Activated T-helper 1 cell treated with anti-CD3 and anti-CD28 coated beads, Interleukin-12 subunit alpha, Interleukin-12 subunit beta, Interleukin-2, Interleukin-4 antibody, amounts not matched to agents 30 ng/mL and 10 ng/mL and 1 ng/mL, durations not matched to agents 14 hours and 24 hours and 36 hours (primary cell): ENCODE measurements at places on chromosomes 16 and 17. TPM values are rescaled to one million over a fixed set of nuclear protein-coding genes. Genes with fewer than 3 reads are reported as not detected.

PIMREG gene
- total RNA-seq: 6.8 and 8.0 TPM in 2 replicates

HOXB5 gene
- 0.10 TPM in 1 of 2 replicates, not detected in the other for total RNA-seq

- no peaks in the 10 kb centered on the region for H3K36me3 ChIP-seq
- peaks cover 3% of the 10 kb centered on the region for H3K27me3 ChIP-seq
- no peak for DNase-seq
Measured at GRCh38 chr16:49440156-49441065, 66.8 kb downstream of the C16orf78 start.

DNA sequence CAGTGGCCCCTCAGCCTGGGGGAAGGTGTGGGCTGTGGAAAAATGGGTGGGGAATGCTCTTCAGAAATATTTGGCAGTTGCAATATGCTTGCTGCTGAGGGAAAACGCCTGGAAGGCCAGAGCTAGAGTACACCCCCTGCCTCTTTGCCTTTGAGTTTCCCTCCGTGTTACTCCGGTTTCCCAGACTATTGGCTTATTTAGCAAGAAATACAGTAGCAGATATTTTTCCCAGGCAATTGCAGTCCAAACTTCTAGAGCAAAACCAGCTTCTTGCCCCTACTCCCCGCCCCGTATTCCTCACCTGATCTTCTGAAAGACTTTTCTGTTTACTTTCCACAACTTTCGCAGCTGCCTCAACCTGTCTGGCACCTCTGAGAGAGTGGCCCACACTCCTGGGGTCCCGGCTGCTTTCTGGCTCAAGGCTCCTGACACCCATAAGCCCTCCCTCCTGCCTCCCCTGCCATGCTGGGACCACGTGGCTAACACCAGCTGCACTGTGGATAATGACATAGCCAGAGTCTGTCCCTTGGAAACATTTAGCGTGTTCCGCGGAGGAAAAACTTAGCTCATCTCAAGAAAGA lies 45.8 kb upstream of the HELZ start:
- no peak overlapping the region for H3K4me3 ChIP-seq
- H3K36me3 ChIP-seq: no peaks in the 10 kb centered on the region
- peaks cover 3% of the 10 kb centered on the region for H3K4me1 ChIP-seq
- H3K27me3 ChIP-seq: peaks cover 5% of the 10 kb centered on the region
- no peak for DNase-seq

- peaks cover 39% of the 10 kb centered on the region for H3K27me3 ChIP-seq
- peaks cover 1% of the 10 kb centered on the region for H3K36me3 ChIP-seq
- H3K27ac ChIP-seq: no peak overlapping the region
- no peak overlapping the region for H3K4me3 ChIP-seq
- H3K4me1 ChIP-seq: peaks cover 6% of the 10 kb centered on the region
Measured at GRCh38 chr17:38510421-38511149, 82.3 kb downstream of the ARHGAP23 start.

- H3K27me3 ChIP-seq: no peaks in the 10 kb centered on the region
- no peak for DNase-seq
- H3K4me1 ChIP-seq: no peaks in the 10 kb centered on the region
Measured at GRCh38 chr16:64311241-64311640, 810.6 kb downstream of the CDH11 start.

GRCh38 chr17:50317121-50317520 lies 28.8 kb upstream of the XYLT2 start:
- H3K36me3 ChIP-seq: no peaks in the 10 kb centered on the region
- DNase-seq: no peak
- H3K27me3 ChIP-seq: peaks cover 7% of the 10 kb centered on the region
- H3K4me1 ChIP-seq: peaks cover 6% of the 10 kb centered on the region
- H3K27ac ChIP-seq: no peak overlapping the region

DNA sequence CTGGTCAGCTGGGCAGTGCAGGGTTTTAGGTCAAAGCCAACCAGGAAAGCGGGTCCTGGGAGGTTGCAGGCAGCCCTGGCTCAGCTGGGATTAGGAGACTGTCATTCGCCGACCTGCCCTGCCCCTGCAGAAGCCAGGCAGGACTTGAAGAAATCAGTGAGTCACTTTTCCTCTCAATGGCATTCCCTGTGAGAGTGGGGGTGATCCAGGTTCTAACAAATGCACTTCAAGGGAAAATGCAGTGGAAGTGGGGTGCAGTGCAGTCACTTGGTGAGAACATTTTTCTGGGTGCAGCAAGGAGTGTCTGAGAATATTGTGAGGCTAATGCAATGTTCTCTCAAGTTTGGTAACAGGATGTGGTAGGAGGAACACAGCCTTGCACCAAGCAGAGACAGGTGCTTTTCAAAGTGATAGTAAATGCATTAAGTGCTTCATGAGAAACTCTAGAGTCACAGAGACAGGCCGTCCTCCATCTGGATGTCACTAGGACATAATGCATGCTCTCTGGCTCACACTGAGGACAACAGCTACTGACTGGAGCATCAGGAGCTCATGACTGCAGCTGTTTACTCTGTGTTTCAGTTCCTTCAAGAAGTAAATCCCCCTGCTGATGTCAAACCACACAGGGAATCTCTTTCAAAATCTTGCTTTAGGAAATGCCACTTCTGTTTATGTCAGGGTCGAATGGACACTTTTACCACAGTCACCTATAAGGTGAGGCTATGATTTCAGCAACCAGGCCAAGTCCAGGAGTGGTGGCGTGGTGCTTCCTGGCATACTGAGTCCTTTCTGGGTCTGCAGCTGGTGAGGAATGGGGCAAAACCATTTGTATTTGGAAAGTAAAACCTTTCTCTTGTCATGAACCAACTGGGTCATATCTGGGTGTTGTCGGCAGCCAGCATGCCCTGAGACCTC lies 16.7 kb downstream of the CDK5R1 start:
- peak overlapping the region; percentile 63 for H3K4me3 ChIP-seq
- peaks cover 4% of the 10 kb centered on the region for H3K27me3 ChIP-seq
- no peaks in the 10 kb centered on the region for H3K36me3 ChIP-seq

- no peaks in the 10 kb centered on the region for H3K27me3 ChIP-seq
- H3K4me1 ChIP-seq: peaks cover 16% of the 10 kb centered on the region
- H3K27ac ChIP-seq: peak overlapping the region; percentile 37
- H3K36me3 ChIP-seq: peaks cover 33% of the 10 kb centered on the region
Measured at GRCh38 chr16:23081675-23082119, 67.6 kb downstream of the USP31 start.

- H3K4me1 ChIP-seq: no peaks in the 10 kb centered on the region
- H3K4me3 ChIP-seq: no peak overlapping the region
- H3K36me3 ChIP-seq: peaks cover 26% of the 10 kb centered on the region
- DNase-seq: no peak
Measured at GRCh38 chr17:51016099-51016498, 104.6 kb downstream of the SPAG9 start.

- peak overlapping the region; percentile 97 for H3K27ac ChIP-seq
- H3K36me3 ChIP-seq: no peaks in the 10 kb centered on the region
- peaks cover 41% of the 10 kb centered on the region for H3K4me1 ChIP-seq
- no peak for DNase-seq
- H3K27me3 ChIP-seq: no peaks in the 10 kb centered on the region
Measured at GRCh38 chr17:28812748-28813377, 29.7 kb downstream of the FAM222B start.

- peak overlapping the region; percentile 26 for H3K4me3 ChIP-seq
- no peak for DNase-seq
- peaks cover 80% of the 10 kb centered on the region for H3K4me1 ChIP-seq
- H3K27me3 ChIP-seq: no peaks in the 10 kb centered on the region
Measured at GRCh38 chr17:1377334-1377733, 22.7 kb downstream of the YWHAE start.

GRCh38 chr16:51268237-51268636 lies 117.2 kb upstream of the SALL1 start:
- H3K4me3 ChIP-seq: no peak overlapping the region
- no peak overlapping the region for H3K27ac ChIP-seq
- H3K27me3 ChIP-seq: no peaks in the 10 kb centered on the region
- H3K4me1 ChIP-seq: no peaks in the 10 kb centered on the region
- H3K36me3 ChIP-seq: no peaks in the 10 kb centered on the region
- DNase-seq: no peak

DNA sequence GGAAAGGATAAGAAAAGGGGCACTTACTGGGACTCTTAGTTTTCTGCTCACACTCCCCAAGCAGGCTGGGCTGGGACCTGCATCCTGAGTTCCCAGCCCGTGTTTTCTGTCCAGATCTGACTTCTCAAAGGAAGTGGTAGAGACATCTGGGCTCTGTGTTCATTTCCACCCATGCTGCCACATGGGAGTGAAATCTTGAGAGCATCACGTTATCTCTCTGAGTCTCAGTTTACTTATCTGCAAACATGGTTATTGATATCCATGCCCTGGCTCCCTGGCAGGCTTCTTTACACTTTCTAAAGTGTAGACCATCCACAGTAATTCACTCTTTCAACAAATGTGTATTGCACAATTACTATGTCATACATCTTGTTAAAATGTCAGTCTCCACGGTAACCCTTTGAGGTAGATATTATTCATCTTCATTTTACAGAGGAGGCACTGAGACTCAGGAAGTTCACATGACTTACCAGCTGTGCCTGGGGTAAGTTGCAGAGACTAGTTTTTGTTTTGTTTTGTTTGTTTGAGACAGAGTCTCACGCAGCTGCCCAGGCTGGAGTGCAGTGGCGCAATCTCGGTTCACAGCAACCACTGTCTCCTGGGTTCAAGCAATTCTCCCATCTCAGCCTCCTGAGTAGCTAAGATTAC lies 3.4 kb downstream of the ZNF688 start:
- peaks cover 6% of the 10 kb centered on the region for H3K36me3 ChIP-seq
- H3K27ac ChIP-seq: peak overlapping the region; percentile 97
- H3K4me1 ChIP-seq: peaks cover 47% of the 10 kb centered on the region
- DNase-seq: peak; percentile 59

DNA sequence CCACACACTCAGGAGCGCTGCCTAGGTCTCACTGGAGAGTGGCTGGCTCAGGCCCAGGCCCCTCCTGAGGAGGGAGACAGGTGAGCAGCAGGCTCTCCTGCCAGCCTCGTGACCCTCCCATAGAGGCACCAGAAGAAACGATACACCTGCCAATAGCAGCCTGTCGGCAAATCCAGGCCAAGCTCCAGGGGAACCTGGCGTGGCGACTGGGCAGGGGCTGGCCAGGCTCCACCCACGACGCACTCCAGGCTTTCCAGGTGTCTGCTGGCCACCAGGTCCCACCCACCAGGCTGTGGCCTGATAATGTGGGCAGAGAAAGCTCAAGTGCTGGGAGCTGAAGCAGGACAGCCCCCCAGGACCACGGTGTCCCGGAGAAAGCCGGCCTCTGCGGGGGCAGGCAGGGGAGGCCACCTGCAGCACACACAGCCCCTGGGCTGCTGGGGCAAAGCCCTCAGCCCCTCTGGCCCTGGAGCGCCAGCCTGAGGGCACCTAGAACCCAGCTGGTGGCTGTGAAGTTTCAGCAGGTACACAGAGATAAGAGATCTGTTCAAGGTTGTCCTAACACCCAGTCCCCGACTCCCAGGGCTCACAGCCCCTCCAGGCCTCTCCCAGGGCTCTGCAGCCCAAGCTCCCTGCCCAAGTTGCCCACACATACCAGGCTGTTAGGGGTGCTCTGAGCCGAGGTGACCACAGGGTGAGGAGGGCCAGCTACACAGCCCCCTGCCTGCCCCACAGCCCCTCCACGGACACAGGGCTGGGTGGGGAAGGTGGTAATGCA lies 2.4 kb downstream of the PGAP6 start:
- H3K27ac ChIP-seq: no peak overlapping the region
- H3K4me1 ChIP-seq: peaks cover 7% of the 10 kb centered on the region
- H3K4me3 ChIP-seq: peak overlapping the region; percentile 77
- no peak for DNase-seq

GRCh38 chr17:64615028-64615677 lies 47.0 kb downstream of the SMURF2 start:
- H3K27ac ChIP-seq: no peak overlapping the region
- H3K4me1 ChIP-seq: no peaks in the 10 kb centered on the region
- H3K36me3 ChIP-seq: no peaks in the 10 kb centered on the region
- no peak overlapping the region for H3K4me3 ChIP-seq
- DNase-seq: no peak
- no peaks in the 10 kb centered on the region for H3K27me3 ChIP-seq

GRCh38 chr17:27456681-27457359 lies 572 bp downstream of the KSR1 start:
- H3K4me3 ChIP-seq: peak overlapping the region; percentile 99
- H3K36me3 ChIP-seq: peaks cover 13% of the 10 kb centered on the region
- peaks cover 59% of the 10 kb centered on the region for H3K4me1 ChIP-seq
- peak; percentile 8 for DNase-seq
- peaks cover 3% of the 10 kb centered on the region for H3K27me3 ChIP-seq

- peaks cover 33% of the 10 kb centered on the region for H3K4me1 ChIP-seq
- DNase-seq: no peak
- peak overlapping the region; percentile 90 for H3K4me3 ChIP-seq
- H3K27ac ChIP-seq: peak overlapping the region; percentile 94
- peaks cover 19% of the 10 kb centered on the region for H3K36me3 ChIP-seq
Measured at GRCh38 chr16:66605979-66606751, 1.7 kb downstream of the CMTM3 start.

DNA sequence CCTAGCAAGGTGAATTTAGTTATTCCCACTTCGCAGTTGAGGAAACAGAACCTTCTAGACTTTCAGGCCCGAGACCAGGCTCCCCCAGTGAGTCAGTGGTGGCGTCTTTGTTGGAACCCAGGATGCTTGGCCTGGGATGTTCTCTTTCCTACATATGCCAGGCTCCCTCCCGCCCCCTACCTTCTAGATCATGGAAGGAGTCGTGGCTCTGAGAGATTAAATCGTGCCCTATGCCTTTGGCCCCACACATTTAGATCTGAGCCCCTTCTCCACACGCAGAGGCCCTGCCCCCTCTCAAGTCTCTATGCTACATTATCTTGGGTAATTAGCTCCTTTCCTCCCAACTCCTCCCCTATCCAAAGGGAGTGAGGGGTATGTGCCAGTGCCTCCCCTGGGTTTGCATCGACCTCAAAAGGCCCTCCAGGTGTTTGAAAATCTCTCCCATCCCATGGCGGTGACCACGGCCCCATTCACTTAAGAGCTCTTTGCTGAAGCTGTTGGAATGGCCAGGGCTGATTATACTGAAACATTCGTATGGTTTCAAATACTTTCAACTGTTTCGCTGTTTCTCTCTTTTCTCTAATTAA lies 3.0 kb downstream of the NGFR start:
- H3K27me3 ChIP-seq: peaks cover 78% of the 10 kb centered on the region
- no peaks in the 10 kb centered on the region for H3K4me1 ChIP-seq
- H3K27ac ChIP-seq: no peak overlapping the region
- H3K4me3 ChIP-seq: no peak overlapping the region
- H3K36me3 ChIP-seq: no peaks in the 10 kb centered on the region

DNA sequence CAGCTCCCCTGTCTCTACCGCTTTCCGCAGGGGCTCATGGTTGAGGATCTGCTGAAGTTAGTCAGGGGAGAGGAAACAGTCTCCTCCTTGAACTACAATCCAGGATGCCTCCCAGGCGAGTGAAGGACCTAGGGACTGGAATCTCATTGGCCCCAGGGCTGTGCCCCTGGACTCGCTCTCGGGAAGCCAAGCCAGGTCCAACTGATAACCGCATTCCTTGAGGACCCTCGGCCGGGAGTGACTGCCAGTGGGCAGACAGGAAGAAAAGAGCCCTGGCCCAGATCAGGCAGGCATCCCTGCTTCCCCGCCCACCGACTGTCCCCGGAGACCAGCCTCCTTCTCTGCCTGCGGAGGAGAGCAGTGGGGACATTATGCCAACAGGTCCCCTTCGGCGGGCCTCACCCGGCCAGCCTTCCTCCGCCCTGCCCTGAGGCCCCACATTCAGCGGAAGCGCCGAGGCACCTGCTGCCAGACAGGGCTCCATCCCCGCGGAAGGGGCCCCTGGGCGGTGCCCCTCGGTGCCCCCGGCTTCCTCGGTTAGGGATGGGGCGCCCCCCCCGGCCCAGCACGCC lies 776 bp downstream of the LRRC75A start:
- peaks cover 37% of the 10 kb centered on the region for H3K27me3 ChIP-seq
- no peak for DNase-seq
- no peak overlapping the region for H3K27ac ChIP-seq
- no peaks in the 10 kb centered on the region for H3K4me1 ChIP-seq
- H3K36me3 ChIP-seq: no peaks in the 10 kb centered on the region
- peak overlapping the region; percentile 50 for H3K4me3 ChIP-seq
